Type B pancreatic cell (in vitro differentiated cells): ENCODE measurements at places on chromosomes 12 and 14.

GRCh38 chr12:59820594-59821011, 224.8 kb downstream of the SLC16A7 start:
- H3K27ac ChIP-seq, result no peak overlapping the region
- H3K4me3 ChIP-seq, result no peak overlapping the region
- no peak for DNase-seq
- no peaks in the 10 kb centered on the region for H3K4me1 ChIP-seq
- no peaks in the 10 kb centered on the region for H3K27me3 ChIP-seq
- no peaks in the 10 kb centered on the region for H3K36me3 ChIP-seq

DNA sequence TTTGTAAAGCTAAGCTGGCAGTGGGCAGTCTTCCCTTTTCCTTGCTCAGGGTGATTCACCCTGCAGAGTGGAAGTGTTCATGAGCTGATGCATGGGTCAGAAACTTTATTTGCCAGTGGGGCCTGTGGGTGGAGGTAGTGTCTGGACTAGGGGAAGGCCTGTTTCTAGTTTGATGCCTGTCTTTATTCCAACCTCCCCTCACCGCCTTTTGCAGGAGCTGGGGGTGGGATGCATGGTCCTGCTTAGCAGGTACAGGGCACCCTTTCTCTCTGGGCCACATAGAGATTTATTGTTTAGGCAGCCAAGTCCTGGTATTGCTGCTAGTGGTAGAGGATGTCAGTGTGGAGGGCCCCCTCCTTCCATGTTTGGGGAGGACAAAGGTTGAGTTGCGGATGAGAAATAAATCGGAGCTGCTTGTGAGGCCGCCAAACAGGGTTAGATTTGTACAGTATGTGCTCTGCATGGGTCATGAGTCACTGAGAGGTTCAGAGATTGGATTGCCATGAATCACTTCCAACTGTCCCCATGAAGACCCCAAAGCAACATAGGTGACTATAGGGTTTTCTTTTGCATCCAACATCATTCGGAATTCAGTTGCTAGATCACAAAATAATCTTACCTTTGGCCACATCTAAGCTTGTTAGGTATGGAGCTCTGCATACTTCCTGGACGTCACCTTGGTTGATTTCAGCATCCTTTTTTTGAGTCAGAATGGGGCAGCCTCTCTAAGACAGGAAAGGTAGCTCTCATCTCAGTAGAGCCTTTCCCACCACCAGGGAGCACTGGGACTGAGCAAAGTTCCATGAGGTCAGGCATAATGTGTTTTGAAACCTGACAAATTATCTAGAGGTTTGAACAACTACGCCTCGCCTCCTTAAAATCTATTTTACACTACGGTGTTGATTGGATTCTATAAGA, 8.8 kb downstream of the SMOC1 start:
- no peaks in the 10 kb centered on the region for H3K4me1 ChIP-seq
- H3K27me3 ChIP-seq, result peaks cover 7% of the 10 kb centered on the region
- no peaks in the 10 kb centered on the region for H3K36me3 ChIP-seq
- no peak overlapping the region for H3K4me3 ChIP-seq

- no peak for DNase-seq
- H3K4me1 ChIP-seq, result peaks cover 13% of the 10 kb centered on the region
- no peak overlapping the region for H3K4me3 ChIP-seq
- H3K27ac ChIP-seq, result no peak overlapping the region
- H3K27me3 ChIP-seq, result peaks cover 23% of the 10 kb centered on the region
- H3K36me3 ChIP-seq, result no peaks in the 10 kb centered on the region
Measured at GRCh38 chr14:100618318-100618693, 31.1 kb upstream of the BEGAIN start.

GRCh38 chr14:55192054-55192621, 753 bp upstream of the DLGAP5 start:
- H3K27ac ChIP-seq, result peak overlapping the region; percentile 85
- no peaks in the 10 kb centered on the region for H3K36me3 ChIP-seq
- H3K27me3 ChIP-seq, result no peaks in the 10 kb centered on the region
- peaks cover 23% of the 10 kb centered on the region for H3K4me1 ChIP-seq

GRCh38 chr12:118590406-118591150, 214.2 kb downstream of the SUDS3 start:
- H3K4me3 ChIP-seq, result no peak overlapping the region
- no peaks in the 10 kb centered on the region for H3K4me1 ChIP-seq
- peaks cover 8% of the 10 kb centered on the region for H3K27me3 ChIP-seq

DNA sequence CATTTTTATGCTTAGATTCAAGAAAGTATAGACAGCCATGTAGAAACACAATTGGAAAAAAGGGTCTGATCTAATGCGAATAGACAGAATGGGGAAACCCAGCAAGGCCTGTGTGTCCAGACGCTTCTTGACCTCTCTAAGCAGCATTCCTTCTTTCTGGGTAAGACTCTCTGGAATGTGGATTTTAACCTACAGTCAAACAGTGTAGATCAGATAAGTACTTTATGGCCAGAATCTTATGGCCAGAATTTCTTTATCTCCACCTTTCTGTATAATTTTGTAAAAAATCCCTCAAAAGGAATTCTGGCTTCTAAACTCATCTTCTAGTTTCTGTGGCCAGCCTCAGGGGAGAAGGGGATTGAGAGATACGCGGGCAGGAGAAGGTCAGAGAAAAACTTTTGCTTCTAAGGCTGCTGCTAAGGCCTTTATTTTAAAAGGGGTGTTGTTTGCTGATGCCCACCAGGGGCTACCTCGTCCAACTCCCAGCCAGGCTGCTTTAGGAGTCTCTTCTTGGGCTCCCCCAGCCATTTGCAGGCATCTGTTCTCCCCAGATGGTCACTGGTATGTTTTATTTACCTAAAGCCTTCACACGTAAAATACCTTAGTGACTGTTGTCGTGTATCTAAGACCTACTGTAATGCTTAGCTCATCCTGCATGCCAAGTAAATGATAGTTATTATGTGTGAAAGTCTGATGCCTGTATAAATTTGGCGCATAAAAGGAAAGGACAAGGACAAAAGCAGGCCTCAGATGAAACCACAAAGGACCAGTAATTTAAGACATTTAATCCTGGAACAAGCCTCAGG, 68.4 kb downstream of the ANO6 start:
- H3K4me1 ChIP-seq, result peaks cover 18% of the 10 kb centered on the region
- peak overlapping the region; percentile 10 for H3K4me3 ChIP-seq
- H3K36me3 ChIP-seq, result peaks cover 26% of the 10 kb centered on the region
- DNase-seq, result no peak
- H3K27me3 ChIP-seq, result no peaks in the 10 kb centered on the region

DNA sequence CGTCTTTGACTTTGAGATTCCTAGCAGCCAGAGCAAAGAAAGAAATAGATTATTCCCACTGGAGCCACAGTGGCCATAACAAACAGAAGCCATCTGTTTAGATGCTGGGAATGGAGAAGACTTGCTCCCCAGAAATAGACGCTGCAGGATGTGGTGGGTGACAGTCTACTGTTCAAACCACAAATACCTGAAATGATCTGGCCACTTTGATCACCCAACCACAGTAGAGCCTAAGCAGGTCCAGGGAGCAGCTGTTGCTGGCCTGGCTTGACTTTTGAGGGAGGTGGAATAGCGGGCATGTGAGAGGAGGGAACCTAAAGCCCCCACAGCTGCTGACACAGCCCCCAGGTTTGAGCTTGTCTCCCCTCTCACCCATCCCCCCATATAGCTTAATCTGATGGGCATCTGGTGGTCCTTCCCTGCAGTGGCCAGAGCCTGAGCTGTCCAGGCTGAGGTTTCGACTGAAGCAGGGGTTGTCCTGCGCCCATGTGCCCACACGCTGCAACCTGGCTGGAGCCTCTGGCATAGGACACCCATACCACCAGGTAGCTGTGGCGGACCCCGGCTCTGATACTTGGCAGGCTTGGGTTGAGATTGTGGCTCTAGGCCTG, 38.7 kb downstream of the SH2B3 start:
- no peak overlapping the region for H3K4me3 ChIP-seq
- peaks cover 13% of the 10 kb centered on the region for H3K36me3 ChIP-seq
- DNase-seq, result peak; percentile 6
- no peak overlapping the region for H3K27ac ChIP-seq
- peaks cover 15% of the 10 kb centered on the region for H3K4me1 ChIP-seq

GRCh38 chr12:109461049-109461845, 15.9 kb downstream of the KCTD10 start:
- no peak for DNase-seq
- H3K4me3 ChIP-seq, result peak overlapping the region; percentile 65
- peaks cover 74% of the 10 kb centered on the region for H3K4me1 ChIP-seq

DNA sequence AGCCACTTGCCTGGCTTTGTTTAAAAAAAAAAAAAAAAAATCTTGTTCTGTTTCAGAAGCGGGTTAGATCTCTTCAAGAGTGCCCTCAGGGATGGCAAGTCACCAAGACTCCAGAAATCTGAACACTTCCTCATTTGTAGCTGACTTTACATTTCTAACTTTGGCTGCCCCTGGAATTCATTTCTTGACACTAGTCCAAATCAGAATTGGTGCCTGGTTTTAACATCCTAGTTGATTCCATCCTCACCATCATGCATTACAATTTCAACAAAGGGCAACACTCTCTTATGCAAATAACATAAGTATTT, 295.5 kb downstream of the RMST start:
- peak overlapping the region; percentile 10 for H3K27ac ChIP-seq
- no peaks in the 10 kb centered on the region for H3K27me3 ChIP-seq
- peak overlapping the region; percentile 2 for H3K4me3 ChIP-seq
- H3K4me1 ChIP-seq, result peaks cover 24% of the 10 kb centered on the region
- DNase-seq, result no peak

GRCh38 chr14:87686746-87687145, 306.2 kb downstream of the GALC start:
- H3K4me1 ChIP-seq, result peaks cover 16% of the 10 kb centered on the region
- H3K27me3 ChIP-seq, result no peaks in the 10 kb centered on the region
- DNase-seq, result no peak
- H3K4me3 ChIP-seq, result no peak overlapping the region
- H3K36me3 ChIP-seq, result no peaks in the 10 kb centered on the region

DNA sequence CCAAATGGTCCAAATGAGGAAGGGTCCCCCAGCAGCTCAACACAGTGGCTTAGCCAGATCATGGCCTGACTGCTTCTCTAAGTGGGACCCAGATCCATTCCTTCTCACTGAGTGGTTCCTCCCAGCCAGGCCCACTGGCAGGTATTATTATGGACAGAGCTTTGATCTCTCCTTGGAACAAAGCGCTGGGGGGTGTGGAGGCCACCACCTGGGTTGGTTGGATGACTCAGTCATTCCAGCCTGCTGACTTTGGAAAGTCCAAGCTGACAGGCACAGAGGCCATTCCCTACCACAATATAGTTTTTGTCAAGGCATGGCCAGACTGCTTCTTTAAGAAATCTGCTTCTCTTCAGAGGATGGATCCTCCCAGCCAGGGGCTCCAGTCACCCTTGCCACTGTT, 341.1 kb downstream of the BTG1 start:
- no peaks in the 10 kb centered on the region for H3K27me3 ChIP-seq
- H3K4me1 ChIP-seq, result peaks cover 4% of the 10 kb centered on the region
- peaks cover 4% of the 10 kb centered on the region for H3K36me3 ChIP-seq
- no peak for DNase-seq

- no peak overlapping the region for H3K4me3 ChIP-seq
- no peaks in the 10 kb centered on the region for H3K4me1 ChIP-seq
- no peak for DNase-seq
- no peak overlapping the region for H3K27ac ChIP-seq
- H3K27me3 ChIP-seq, result no peaks in the 10 kb centered on the region
Measured at GRCh38 chr12:67006610-67007009, 262.5 kb upstream of the CAND1 start.

DNA sequence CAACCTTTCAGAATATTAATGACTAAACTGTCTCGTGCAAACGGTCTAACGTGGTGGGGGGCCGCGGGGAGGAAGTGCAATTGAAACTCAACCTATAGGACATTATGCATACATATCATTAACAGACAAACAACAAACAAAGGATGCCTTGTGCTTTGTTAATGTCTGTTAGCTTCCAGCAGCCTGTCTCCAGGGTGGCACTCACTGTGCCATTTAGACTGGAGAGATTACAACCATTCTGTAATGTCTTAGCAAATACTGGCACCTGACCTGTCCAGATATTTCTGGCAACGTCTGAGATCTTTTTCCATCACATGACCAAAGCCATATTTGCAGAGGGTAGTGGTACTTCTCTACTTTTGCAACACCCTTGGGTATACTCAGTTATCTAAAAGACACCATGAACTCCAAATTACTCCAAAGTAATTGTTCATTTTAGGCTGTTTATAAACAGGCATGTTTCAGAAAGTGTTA, 11.6 kb downstream of the BHLHE41 start:
- H3K4me1 ChIP-seq, result peaks cover 24% of the 10 kb centered on the region
- DNase-seq, result no peak
- H3K36me3 ChIP-seq, result no peaks in the 10 kb centered on the region

DNA sequence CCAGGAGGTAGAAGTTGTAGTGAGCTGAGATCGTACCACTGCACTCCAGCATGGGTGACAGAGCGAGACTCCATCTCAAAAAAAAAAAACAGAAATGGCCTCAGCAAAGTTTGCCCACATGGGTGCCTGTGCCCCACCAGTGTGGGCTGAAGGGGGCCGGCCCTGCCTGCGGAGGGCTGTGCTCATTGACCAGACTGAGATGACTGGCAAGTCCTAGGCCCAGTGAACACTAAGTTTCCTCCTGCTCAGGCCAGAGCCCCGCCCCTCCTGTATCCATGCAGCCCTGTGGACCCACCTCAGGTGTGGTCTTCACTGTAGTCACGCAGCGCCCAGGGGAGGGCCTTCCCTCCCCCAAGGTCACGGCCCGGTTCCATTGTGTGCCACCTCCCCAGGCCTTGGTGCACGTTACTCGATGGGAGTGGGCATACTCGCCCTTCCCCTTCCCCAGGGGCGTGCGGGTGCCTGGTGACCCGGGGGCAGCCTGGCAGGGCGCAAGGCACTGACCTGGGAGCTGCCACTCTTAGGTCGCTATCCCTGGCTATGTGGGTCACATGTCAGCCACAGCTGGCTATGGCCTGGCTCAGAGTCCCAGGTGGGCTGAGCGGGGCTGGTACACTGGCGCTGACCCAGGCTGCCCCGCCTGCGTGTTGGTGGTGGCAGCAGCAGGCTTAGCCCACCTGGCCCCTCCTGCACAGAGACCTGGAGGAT, 16.1 kb downstream of the INF2 start:
- no peaks in the 10 kb centered on the region for H3K4me1 ChIP-seq
- DNase-seq, result no peak
- H3K36me3 ChIP-seq, result peaks cover 4% of the 10 kb centered on the region
- no peak overlapping the region for H3K27ac ChIP-seq

DNA sequence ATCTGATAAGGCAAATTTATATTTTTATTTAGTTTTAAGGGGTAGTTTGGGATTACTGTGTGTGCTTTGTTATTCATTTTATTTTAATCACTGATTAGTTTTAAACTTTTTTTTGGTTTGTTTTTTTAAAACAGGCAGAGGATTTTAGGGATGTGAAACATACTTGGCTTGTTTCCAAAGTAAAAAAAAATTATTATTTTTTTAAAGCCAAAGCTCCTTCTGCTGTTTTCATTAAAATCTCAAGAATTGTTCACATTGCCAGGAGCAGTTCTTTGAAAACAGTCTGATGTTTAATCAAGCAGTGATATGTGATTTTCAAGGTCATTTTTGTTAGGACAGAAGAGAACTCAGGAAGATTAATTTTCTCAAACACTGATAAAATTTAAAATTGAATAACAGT, 11.2 kb downstream of the TTC8 start:
- no peak for DNase-seq
- no peak overlapping the region for H3K4me3 ChIP-seq
- no peak overlapping the region for H3K27ac ChIP-seq
- H3K36me3 ChIP-seq, result peaks cover 12% of the 10 kb centered on the region
- no peaks in the 10 kb centered on the region for H3K27me3 ChIP-seq
